Naive thymus-derived CD4-positive, alpha-beta T cell (primary cell): ENCODE measurements at places on chromosomes 2 and 18. TPM values are rescaled to one million over a fixed set of nuclear protein-coding genes. Genes with fewer than 3 reads are reported as not detected.

Gene RANBP2
- 118 TPM for total RNA-seq

Gene RNMT
- 83.1 TPM for total RNA-seq

Gene RBM43
- total RNA-seq = 6.4 and 8.0 TPM in 2 replicates

Gene PRKRA
- total RNA-seq = 38.2 and 40.8 TPM in 2 replicates

Gene MEP1B
- total RNA-seq = not detected

Gene LIMS2
- total RNA-seq = 11.0 TPM

Gene STPG4
- total RNA-seq = 0.95 TPM

Gene SERPINB5
- not detected for total RNA-seq

Gene CREG2
- total RNA-seq = 0.28 and 0.56 TPM in 2 replicates

Gene RNF125
- 59.8 TPM for total RNA-seq

Gene DGKD
- 234 TPM for total RNA-seq

Gene ACOXL
- total RNA-seq = 0.29 and 0.56 TPM in 2 replicates

Gene CYBRD1
- total RNA-seq = 1.3 and 1.8 TPM in 2 replicates

Gene KRTCAP3
- total RNA-seq = 25.0 TPM

Gene SERPINB13
- total RNA-seq = not detected

Gene TRPM8
- not detected for total RNA-seq

Gene DPYSL5
- not detected for total RNA-seq

Gene HOXD13
- not detected for total RNA-seq

Gene LIMS3
- 1.3 TPM for total RNA-seq

Gene ASXL3
- total RNA-seq = not detected

Gene MC2R
- total RNA-seq = not detected

Gene C2orf72
- not detected for total RNA-seq

Gene FHOD3
- not detected in 2 replicates for total RNA-seq

Gene C1QL2
- not detected in 2 replicates for total RNA-seq

Gene HRH4
- 0.19 and 0.31 TPM in 2 replicates for total RNA-seq

Gene CNTNAP5
- not detected for total RNA-seq

Gene ATP8B1
- not detected in 2 replicates for total RNA-seq

Gene SERPINB3
- not detected for total RNA-seq

Gene NEU4
- 0.13 and 1.1 TPM in 2 replicates for total RNA-seq

Gene SLC9A4
- total RNA-seq = 0.13 TPM

Gene EML6
- 0.32 TPM for total RNA-seq

Gene TBR1
- not detected for total RNA-seq

Gene PID1
- total RNA-seq = 1.1 TPM

Gene MRO
- not detected for total RNA-seq

Gene KLHL41
- total RNA-seq = not detected

Gene CHRNG
- not detected for total RNA-seq

Gene AMER3
- not detected for total RNA-seq

Gene PRSS56
- not detected in 2 replicates for total RNA-seq
